ENCODE measurements at places on chromosomes 3 and 15.

DNA sequence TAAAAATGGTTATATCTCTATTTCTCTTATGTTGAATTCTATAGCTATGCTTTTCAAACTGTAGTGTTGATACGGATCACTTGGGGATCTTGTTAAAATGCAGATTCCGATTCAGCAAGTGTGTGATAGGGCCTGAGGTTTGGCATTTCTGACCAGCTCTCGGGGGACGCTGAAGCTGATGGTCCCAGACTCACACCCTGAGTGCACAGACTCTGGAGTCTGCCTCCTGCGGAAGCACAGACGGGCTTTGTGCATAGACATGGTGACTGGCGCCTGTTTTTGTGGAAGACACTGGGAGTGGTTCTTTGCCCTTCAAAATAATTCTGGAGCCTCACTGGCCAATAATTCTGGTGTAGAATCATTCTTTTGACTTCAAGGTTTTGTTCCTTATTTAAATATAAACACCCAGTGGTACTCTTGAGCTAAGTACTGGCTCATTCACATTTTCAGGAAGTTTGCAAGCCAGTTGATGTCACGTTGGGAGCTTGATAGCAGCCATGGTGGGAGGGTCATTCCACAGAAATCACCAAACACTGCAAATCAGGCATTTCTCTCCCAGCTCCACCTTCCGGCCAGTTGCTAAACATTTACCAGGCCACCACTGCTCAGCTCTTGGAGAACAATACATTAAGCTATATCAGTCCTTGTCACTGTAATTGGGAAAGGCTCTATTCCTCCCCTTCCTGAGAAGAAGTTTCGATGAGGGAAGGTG lies 19.2 kb downstream of the CLDN11 start:
- no peak for DNase-seq

- DNase-seq: no peak
Observed at GRCh38 chr3:48232232-48232631, 8.7 kb upstream of the ZNF589 start.

DNA sequence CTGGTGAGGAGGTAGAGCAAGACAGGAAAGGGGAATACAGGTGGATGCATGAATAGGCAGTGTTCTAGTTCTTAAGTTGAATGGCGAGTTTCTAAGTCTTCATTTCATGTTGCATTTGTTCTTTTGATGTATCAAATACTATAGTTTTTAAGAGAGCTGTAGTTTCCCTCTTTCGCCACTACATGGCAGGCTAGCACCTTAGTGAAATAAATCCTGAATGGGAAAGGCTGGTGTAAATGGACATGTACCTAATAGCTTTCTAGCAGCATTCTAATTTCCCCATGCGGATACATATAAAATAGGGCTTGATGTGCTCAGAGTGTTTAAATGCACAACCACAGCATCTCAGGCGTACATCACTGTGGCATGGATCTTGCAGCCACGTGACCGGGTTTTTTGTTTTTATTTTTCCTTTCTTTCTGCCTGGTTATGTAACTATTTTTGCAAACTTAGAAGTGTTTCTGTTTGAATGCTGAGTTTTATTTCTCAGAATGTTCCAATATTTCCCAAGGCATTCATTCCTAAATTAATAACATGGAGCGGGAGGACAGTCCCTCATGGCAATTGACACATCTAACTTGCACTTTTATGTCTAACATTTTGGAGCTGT lies 23.5 kb upstream of the CLN6 start:
- no peak for DNase-seq

DNA sequence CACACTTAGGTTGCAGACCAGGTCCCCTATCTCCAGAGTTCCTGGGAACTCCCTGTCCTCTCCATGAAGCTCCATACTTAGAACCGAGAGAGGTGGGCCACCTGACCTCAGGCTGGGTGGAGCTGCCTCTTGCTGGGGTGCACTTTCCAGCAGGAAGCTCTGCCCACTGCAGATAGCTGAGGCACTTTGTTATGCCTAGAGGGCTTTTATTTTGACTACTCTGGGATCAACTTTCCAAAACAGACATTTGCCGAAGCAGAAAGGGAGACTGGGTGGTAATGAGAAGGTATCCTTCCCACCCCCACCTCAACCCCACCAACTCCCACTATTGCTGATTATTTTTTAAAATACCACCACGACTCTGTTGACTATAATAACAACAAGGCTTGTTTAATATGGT lies 54.7 kb downstream of the CLDN11 start:
- no peak for DNase-seq

DNA sequence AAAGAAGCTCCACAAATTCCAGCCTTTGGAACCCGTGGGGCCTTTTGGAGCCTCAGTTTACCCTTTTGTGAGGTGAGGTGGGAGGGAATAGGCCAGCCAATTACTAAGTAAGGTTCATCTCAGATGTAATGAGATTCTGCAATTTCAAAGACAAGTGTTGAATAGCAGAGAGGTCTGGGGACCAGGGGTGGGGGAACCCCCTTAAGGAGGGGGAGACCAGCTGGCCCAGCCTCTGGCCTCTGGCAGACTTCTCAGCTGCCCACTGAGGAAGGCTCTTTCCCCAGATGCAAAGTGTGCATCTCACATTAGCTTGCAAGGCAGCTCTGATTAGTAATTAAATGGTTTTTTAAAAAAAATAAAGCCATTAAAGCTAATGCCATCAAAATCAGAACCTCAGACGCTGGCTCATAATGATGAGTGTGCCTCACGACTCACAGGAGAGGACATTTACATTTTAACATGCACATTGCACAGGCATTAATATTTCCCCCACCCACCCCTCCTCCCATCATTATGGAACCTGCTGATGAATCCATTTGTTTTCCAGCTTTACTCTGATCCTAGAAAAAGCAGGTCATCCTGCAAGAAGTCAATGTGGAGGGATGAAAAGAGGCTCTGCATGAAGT lies 176.7 kb upstream of the TLE3 start:
- DNase-seq: no peak

- DNase-seq: no peak
Observed at GRCh38 chr3:16142350-16143025, 32.0 kb upstream of the GALNT15 start.

GRCh38 chr3:43970351-43970750 lies 271.3 kb upstream of the TOPAZ1 start:
- no peak for DNase-seq

DNA sequence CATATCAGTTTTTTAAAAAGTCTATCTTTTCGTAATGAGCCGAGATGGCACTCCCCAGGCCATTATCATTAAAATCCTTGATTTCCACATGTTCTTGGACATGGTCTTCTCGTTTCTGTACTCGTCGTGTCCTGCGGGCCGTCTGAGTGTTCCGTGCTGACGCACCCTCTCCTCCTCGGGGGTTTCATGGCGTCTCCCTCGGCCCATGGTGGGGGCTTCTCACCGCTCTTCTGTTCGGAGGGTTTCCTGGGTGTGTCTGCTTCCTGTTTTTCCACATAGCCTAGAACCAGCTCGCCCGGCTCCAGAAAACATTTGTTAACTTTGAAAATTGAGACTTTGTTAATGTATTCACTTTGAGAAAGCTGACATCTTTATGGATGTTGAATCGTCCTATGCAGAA lies 92.7 kb downstream of the VGLL4 start:
- DNase-seq: no peak

GRCh38 chr15:35545316-35545823 lies 595 bp downstream of the DPH6 start:
- no peak for DNase-seq

GRCh38 chr3:157859541-157859940 lies 246.7 kb downstream of the SHOX2 start:
- no peak for DNase-seq

DNA sequence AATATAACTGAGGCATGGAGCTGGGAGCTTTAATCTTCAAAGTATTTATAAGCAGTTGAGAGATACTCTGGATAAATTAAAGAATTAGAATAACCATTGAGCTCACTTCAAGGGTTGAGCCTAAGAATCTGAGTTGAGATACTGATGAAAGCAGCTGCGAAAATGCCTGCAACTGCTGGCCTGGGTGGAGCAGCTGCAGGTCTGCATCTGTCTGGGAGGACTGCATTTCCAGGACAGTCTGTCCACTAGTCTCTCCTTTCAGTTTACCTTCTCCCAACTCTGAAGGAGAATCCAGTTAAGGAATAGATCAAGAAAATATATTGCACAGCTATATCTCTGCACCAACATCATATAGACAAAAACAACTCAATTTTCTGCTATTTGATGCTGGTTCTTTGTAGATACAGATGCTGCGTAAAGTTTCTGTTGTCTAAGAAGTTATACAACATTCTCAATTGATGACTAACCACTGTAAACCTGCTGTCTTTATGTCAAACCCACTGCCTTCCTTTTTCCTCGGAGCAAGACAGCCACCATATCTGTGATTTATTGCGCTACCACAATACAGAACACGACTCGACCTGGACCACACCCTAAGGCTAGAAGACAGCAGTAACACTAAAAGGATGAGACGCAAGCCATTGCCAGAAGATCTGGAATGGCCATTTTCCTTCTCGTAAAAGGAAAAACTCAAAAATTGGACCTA lies 245.1 kb downstream of the MAGI1 start:
- no peak for DNase-seq

Measured in iPS DF 6.9 (cell line).